Osteoblast (primary cell): ENCODE measurements at places on chromosomes 12 and 14.

DNA sequence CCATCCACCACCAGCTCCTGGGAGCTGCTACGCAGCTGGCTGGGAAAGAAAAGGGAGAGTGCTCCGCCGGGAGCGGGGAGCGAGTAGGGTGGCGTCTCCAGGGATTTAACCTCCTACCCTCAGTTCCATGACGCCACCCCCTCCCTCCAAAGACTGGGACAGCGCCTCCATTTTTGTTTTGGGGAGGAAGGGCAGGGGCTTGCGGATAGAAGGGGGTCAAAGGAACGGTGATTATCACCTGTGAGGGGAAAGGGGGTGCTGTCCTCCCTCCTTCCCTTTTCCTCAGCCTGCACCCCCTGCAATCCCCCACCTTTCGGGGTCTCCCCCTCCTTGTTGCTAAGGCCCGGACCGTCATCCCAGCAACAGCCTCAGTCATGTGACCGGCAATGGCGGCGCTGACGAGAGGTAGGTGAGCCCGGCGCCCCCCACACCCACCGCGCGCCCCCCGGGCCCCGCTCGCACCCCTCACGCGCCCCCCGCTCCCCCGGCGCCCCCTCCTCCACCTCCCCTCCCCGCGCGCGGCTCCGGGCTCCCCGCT is at the start of gene DTX3:
DTX3 (plus strand) TSS at position 371 of the 538 bp plus-strand sequence. CDS start 1,694 bp downstream, outside the sequence.
- DNase-seq: peak; percentile 92

DNA sequence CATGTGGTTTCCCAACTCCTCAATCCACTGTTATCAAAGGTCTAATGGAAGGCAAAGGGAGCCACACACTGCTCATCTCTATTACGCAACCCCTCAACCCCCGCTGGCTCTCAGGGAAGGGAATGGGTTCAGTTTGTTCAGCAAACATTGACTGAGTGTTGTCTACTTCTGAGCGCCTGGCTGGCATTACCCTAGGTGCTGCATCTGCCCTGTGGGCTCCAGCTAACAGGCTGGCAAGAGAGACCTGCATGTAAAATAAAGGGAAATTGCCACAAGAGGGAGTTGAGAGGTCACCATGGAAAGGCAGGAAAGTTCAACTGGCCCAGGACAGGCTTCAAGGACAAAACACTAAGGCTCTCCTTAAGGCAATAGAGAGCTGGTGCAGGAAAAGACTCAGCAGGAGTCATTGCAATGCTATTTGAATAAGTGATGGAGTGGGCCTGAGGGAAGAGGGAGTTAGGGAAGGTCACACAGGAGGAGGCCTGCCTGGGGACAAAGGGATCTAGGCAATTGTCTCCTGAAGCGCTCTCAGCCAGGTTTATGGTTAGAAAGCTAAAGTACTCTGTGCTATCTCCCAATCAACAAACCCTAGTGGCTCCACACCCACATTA is 5.5 kb upstream of the ZNF740 start:
- DNase-seq: peak; percentile 74

GRCh38 chr12:116610971-116611541 is 51.9 kb downstream of the MAP1LC3B2 start:
- peak; percentile 80 for DNase-seq

DNA sequence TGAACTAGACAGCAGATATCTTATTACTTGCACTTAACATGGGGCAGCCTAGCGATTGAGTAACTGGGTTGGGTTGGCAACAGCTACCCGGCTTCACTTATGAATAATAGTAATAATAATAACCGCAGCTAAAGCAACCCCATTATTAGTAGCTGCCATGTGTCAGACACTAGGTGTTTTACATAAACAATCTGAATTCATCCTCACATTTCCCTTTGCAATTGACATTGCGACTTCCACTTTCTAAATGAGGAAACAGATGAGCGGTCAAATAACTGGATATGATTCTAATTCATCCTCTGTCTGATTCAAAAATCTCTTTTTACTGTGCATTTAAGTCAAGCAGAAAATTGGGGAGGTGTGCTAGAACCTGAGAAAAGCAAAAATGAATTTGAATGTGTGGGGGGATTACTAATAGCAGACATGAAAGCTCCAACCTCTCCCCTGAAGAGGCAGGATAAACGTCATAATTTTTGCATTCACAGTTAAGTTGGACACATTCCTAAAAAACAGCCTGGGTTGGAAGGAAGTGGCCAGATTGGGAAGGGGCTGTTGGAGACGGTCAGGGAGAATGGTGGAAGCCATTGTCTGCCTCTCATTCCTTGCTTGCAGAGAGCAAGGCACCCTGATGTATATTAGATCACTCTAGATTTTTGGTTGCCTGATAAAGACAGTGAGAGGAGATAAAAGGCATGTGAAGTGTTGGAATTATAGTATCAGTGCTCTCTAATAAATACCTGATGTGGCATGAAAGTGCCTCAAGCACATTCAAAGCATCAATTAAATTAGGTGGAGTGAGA is 13.1 kb downstream of the EMP1 start:
- no peak for DNase-seq

GRCh38 chr14:101315802-101316296 is 245.4 kb upstream of the DIO3 start:
- no peak for DNase-seq

GRCh38 chr14:22313172-22313801 is 275.7 kb downstream of the DAD1 start:
- DNase-seq: no peak

- DNase-seq: no peak
Measured at GRCh38 chr12:46803517-46803916, 22.3 kb downstream of the SLC38A4 start.
